ENCODE measurements at places on chromosomes 4 and X.

DNA sequence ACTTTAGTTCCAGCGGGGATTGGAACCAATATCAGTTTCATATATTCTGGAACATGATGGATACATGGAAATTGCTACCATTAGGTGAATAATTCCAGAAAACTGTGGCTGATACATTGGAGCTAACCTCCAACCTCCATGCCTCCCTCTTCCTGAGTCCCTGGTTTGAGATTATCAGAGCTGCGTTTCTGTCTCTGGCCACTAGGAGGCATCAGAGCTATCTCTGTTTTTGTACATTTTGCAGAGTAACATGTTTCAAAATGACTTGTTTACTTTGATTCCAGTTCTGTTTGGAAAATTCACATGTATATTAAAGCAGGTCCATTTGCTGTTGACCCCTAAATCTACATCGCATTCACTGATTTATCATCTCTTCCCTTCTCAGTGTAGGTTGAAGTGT lies 2.4 kb upstream of the RAB40AL start:
- H3K4me1 ChIP-seq: no peaks in the 10 kb centered on the region
- DNase-seq: peak; percentile 12
- H3K36me3 ChIP-seq: no peaks in the 10 kb centered on the region
- H3K27me3 ChIP-seq: no peaks in the 10 kb centered on the region
- no peak overlapping the region for H3K27ac ChIP-seq

- H3K4me1 ChIP-seq: peaks cover 13% of the 10 kb centered on the region
- H3K27ac ChIP-seq: no peak overlapping the region
- H3K27me3 ChIP-seq: no peaks in the 10 kb centered on the region
Observed at GRCh38 chrX:98203800-98204199, 1320.1 kb downstream of the RPA4 start.

GRCh38 chr4:62235911-62236310 lies 1035.8 kb downstream of the ADGRL3 start:
- H3K27ac ChIP-seq: no peak overlapping the region
- H3K4me3 ChIP-seq: no peak overlapping the region
- no peak for DNase-seq
- H3K27me3 ChIP-seq: no peaks in the 10 kb centered on the region
- no peaks in the 10 kb centered on the region for H3K36me3 ChIP-seq

DNA sequence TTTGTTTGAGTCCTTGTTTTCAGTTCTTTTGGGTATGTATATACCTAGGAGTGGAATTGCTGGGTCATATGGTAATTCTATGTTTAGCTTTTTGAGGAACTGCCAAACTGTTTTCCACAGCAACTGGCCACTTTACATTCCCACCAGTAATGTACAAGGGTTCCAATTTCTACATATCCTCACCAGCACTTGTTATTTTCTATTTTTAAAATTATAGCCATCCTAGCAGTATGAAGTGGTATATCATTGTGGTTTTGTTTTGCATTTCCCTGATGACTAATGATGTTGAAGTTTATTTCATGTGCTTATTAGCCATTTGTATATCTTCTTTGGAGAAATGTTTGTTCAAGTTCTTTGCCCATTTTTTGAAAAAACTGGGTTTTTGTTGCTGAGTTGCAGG lies 39.6 kb downstream of the TMEM164 start:
- peaks cover 5% of the 10 kb centered on the region for H3K36me3 ChIP-seq
- H3K27ac ChIP-seq: no peak overlapping the region
- no peak for DNase-seq
- no peaks in the 10 kb centered on the region for H3K27me3 ChIP-seq
- H3K4me3 ChIP-seq: no peak overlapping the region

DNA sequence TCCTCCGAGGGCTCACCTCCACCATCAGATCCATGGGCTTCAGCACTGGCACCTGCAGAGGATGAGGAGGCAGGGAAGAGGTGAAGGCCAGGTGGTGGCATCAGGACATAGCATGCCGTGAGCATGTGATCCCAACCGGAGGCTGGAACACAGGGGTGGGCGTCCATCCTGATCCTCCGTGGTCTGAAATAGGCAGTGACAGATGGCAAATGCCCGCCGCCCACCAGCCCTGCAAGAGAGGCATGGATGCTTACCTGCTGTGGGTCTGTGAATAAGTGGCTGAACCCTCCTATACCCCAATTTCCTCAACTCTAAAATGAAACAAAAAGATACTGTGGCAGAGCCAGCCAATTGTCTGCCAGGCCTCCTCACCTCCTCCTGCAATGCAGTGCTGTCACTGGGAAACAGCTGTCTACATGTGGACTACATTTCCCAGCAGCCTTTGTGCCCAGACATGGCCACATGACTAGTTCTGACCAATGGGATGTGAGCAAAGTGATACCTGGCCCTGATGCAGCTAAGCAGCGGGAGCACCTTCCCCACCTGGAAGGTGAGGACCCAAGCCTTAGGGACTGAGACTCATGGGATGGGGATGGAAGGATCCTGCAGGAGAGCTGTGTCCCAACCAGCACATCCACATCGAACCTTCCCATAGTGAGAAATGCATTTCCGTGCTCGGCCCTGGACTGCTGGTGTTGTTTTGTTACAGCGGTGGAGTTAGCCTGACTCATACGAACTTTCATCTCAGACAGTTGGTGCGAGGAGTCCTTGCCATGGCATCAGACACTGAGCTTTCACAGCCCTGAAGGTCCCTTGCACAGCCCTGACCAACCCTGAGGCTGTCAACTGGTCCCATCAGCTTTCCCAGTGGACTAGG lies 99.5 kb downstream of the PPP2R2C start:
- H3K4me3 ChIP-seq: no peak overlapping the region
- peaks cover 13% of the 10 kb centered on the region for H3K27me3 ChIP-seq
- no peaks in the 10 kb centered on the region for H3K36me3 ChIP-seq
- no peak for DNase-seq
- H3K4me1 ChIP-seq: no peaks in the 10 kb centered on the region

DNA sequence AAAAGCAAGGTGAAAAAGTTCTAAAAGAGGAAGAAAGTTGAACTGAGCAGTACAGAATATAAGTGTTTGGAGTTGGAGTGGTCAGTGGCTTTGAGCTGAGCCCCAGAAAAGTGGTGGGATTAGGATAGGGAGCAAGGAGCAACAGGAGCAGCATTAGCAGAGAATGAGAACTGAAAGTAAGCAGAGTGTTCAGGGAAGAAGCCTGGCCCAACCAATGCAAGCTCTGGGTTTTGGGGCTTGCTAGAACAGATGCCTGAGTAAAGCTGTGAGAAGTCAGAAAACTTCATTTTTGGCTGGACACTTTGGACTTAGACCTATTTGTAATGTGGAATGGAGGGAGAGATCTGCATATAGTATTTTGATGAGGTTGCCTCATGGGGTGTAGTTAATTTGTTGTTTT lies 17.8 kb downstream of the JADE1 start:
- DNase-seq: no peak
- no peak overlapping the region for H3K27ac ChIP-seq
- peaks cover 4% of the 10 kb centered on the region for H3K36me3 ChIP-seq
- H3K4me3 ChIP-seq: no peak overlapping the region
- no peaks in the 10 kb centered on the region for H3K27me3 ChIP-seq
- peaks cover 65% of the 10 kb centered on the region for H3K4me1 ChIP-seq

DNA sequence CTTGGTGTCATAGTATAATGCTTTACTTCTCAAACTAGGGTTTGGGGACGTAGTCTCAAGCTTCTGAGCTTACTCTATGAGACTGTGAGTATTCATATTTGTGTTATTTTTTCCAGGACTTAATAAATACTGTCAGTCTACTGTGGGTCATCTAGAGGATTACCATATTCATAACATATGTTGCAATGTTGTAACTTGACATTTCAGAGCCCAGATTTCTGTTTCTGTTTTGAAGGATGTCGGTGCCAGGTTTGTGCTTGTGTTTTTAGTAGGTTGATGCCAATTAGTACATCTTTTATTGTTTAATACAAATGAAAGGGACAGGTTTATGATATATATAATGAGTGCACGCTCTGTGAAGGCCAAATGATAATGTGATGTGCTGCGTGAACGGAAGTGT lies 69.6 kb downstream of the SPANXN4 start:
- H3K36me3 ChIP-seq: no peaks in the 10 kb centered on the region
- no peak overlapping the region for H3K4me3 ChIP-seq
- no peaks in the 10 kb centered on the region for H3K27me3 ChIP-seq
- no peak overlapping the region for H3K27ac ChIP-seq
- DNase-seq: no peak

DNA sequence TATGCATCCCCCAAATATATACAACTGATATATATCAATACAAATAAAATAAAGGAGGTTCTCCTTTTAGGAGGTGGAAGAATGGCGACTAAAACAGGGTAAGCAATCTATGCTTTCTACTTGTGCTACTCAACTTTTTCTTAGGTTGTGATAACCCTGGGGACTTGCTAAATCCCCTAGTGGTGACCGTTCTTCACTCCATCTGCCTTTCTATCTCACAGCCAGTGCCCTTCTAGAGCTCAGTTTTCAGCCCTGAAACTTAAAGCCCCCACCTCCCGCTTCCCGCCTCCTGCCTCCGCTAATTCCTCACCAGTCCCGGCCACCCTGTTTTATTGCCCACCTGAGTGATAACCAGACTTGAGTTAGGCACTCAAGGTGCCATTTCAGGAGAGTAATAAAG lies 15.5 kb upstream of the ESX1 start:
- H3K4me1 ChIP-seq: no peaks in the 10 kb centered on the region
- H3K27me3 ChIP-seq: peaks cover 62% of the 10 kb centered on the region
- DNase-seq: no peak
- H3K36me3 ChIP-seq: no peaks in the 10 kb centered on the region
- H3K27ac ChIP-seq: no peak overlapping the region

GRCh38 chrX:129996120-129996519 lies 13.7 kb downstream of the BCORL1 start:
- no peak overlapping the region for H3K27ac ChIP-seq
- H3K4me3 ChIP-seq: no peak overlapping the region
- H3K27me3 ChIP-seq: no peaks in the 10 kb centered on the region
- H3K36me3 ChIP-seq: peaks cover 7% of the 10 kb centered on the region
- DNase-seq: no peak

DNA sequence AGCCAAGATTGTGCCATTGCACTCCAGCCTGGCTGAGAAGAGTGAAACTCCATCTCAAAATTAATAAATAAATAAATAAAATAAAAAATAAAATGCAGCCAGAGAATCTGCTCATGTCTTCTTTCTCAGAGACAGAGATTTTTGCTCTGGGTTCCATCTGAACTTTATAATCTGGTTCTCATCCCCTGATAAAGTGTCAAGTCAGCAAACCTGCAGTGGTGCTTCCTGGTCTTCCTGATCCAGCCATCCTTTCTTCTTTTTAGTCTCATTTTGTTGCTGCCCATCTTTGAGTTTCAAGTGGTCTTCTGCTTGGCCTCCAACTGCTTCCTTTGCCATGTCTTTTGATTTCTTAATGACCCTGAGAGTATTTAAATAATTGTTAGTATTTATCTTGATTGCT lies 24.1 kb downstream of the MAP7D3 start:
- no peak overlapping the region for H3K4me3 ChIP-seq
- no peaks in the 10 kb centered on the region for H3K4me1 ChIP-seq
- peaks cover 3% of the 10 kb centered on the region for H3K36me3 ChIP-seq
- H3K27ac ChIP-seq: no peak overlapping the region
- no peak for DNase-seq
- H3K27me3 ChIP-seq: no peaks in the 10 kb centered on the region

DNA sequence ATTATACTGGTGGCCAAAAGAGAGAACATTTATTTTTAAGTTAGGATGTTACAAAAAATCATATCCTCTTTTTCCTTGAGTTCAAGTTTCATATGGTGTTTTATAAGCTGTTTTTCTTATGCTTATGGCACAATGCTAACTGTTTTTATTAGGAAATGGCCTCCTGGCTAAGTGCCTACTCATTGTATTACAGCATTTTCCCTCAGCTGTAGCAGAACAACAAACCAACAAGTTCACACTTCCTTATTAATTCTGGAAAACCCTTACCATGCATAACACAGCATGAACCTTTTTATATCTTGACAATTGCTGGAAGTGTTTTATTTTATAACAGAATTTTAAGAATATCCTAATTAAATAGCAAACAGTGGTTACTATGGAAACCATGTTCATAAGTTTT lies 165.8 kb downstream of the GASK1B start:
- H3K36me3 ChIP-seq: no peaks in the 10 kb centered on the region
- H3K27me3 ChIP-seq: no peaks in the 10 kb centered on the region
- no peak overlapping the region for H3K27ac ChIP-seq
- no peak for DNase-seq

DNA sequence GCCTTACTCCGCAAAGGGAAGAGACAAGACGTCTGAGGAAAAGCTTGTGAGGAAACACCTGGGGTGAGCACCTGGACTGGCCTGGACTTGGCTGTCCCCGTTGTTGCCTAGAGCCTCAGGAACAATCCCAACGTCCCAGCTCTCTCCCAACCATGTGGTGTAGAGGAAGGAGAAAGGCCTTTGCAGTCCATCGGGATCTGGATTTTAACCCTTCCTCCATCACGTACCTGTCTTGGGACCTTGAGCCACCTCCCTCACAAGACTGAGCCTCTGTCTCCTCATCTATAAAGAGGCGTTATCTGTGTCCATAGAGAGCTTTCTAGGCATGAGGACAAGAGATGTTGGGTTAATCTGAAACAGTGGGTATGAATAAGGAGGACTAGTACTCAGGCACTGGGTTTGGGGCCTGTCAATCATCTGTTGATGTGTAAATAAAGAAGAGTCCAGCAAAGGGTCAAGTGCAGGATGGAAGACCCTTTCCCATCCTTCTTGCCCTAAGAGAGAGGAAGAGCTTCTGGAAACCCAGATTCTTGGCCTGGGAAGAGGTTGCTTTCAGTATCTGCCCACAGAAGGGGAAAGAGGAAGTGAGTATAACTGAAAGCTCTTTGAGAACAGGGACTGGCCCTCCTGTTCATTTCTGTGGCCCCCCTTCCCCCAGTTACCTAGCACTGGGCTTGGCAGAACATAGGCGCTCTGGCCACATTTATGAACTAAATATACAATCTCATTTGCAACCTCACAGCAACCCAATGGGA lies 137.1 kb downstream of the PJA1 start:
- H3K4me3 ChIP-seq: no peak overlapping the region
- DNase-seq: no peak
- peaks cover 6% of the 10 kb centered on the region for H3K4me1 ChIP-seq

- no peaks in the 10 kb centered on the region for H3K27me3 ChIP-seq
- H3K4me1 ChIP-seq: no peaks in the 10 kb centered on the region
- no peaks in the 10 kb centered on the region for H3K36me3 ChIP-seq
- H3K4me3 ChIP-seq: no peak overlapping the region
- DNase-seq: peak; percentile 9
- no peak overlapping the region for H3K27ac ChIP-seq
Observed at GRCh38 chrX:65932173-65933084, 107.5 kb downstream of the VSIG4 start.

DNA sequence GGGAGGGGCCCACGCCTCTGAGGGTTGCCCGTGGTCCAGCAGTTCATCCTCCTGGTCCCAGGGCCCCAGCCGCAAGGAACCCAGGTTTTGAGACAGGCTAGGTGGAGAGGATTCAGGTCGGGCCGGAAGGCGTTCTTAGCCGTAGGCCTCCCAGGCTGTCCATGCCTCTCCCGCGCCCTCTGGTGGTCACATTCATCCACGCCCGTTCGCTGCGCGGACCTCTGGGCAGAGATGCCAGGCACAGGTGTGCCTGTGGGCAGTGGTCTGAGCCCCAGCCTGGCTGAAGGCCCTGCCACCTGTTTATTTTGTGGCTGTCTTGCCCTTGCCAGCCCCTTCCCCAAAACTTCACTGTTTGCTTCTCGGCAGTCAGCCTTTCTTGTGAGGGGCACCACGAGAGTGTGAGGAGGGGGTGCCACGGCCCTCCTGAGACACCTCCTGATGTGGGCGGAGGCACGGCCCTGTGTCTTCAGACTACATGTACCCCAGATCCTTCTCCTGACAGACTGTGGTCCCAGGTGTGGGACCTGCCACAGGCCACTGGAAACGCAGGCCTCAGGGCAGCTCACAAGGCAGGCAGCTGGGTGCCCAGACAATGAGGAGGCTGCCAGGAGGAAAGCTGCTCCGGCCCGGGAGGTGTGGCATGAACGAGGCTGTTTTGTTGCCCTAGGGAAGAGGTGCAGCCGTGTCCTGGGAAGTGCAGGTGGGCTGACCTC lies 5.0 kb downstream of the UVSSA start:
- peak; percentile 92 for DNase-seq
- peak overlapping the region; percentile 75 for H3K4me3 ChIP-seq
- no peaks in the 10 kb centered on the region for H3K27me3 ChIP-seq
- peaks cover 2% of the 10 kb centered on the region for H3K36me3 ChIP-seq
